Pancreas (tissue), 10 donors: ENCODE measurements at places on chromosomes 3 and 15. TPM values are rescaled to one million over a fixed set of nuclear protein-coding genes. Genes with fewer than 3 reads are reported as not detected.

Gene COPB2
- 62.7 TPM for total RNA-seq

DNA sequence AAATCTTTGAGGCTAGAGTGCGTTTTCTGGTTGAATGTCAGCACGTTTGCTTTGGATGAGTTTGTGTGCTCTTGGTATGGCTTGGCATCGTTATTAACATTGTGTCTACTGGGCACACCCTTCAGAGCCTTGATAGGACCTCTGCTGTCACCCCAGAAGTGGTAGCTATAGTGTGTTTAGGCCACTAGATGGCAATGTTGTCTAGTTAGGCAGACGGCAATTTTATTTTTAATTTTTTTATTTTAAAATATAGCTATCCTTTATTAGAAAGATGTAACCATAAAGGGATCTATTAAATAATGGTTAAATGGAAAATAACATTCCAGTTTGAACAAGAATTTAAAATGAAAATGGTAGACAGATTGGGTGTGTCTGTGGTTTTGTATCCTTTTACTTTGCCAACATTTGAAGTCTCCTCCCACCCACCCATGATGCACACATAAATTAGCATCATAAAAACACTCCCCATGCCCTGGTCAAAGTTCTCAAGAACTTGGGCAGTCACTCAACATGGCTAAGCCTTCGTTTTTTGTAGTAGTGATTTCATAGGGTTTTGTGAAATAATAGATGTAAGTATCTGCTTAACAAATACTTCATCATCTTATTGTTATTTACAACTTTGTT is 200.7 kb downstream of the KCNH8 start:
- DNase-seq: no peak

GRCh38 chr3:177337541-177338331 is 140.5 kb upstream of the TBL1XR1 start:
- DNase-seq: no peak

DNA sequence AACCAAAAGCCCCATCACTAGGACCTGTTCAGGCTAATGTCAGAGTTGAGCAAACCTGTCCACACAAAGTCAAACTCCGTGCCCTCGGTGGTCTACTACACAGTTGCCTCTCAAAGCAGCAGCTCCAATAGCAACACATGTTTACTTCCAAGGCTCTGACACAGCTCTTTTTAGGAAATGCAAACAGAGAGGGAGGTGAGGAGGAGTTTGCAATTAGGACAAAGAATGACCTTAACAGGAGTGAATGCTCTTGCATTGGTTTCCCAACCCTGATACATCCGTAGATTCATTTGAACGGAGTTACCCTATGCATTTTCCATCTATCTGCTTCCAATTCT is 64.8 kb upstream of the GOLGA8B start:
- DNase-seq: no peak
